ENCODE measurements at places on chromosomes 6 and 20. TPM values are rescaled to one million over a fixed set of nuclear protein-coding genes. Genes with fewer than 3 reads are reported as not detected.

DNA sequence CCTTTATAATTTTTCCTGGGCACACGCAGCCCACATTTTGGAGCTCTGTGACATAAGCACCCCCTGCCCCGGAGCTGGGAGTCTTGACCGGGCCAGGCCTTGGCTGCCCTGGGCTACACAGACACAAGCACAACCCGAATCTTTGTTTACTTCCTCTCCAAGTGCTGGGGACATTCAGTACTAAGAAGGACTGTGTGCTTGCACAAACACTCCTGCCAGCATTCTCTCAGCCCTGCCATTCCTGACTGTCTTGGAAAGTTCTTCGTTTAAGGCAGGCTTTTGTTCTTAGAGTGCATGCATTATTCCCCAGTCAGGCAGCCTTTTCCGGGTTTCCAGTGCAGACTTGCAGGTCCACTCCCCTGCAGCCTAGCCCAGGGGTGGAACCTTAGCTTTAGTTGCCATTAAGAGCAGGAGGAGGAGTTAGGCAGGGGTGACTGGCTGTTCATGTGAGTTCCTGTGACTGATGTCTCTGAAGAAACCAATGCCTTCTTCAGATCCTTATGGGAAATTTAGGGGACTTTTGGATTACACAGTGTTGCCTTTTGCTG is 28.6 kb downstream of the FOXO3 start:
- DNase-seq = peak; percentile 90

C6orf15 gene
- total RNA-seq = not detected

- no peak for DNase-seq
Observed at GRCh38 chr20:23475395-23475794, 15.5 kb upstream of the CST8 start.

TSBP1 gene
- total RNA-seq = not detected

GRCh38 chr6:144106206-144106605 is 10.8 kb upstream of the SF3B5 start:
- no peak for DNase-seq

- DNase-seq = no peak
Observed at GRCh38 chr20:41669708-41670263, 51.6 kb upstream of the CHD6 start.

Measured in gastrocnemius medialis (tissue), 4 donors.